ENCODE measurements at places on chromosomes 11 and 22.

GRCh38 chr22:40472051-40472450 is 101.7 kb downstream of the SGSM3 start:
- DNase-seq, result no peak

DNA sequence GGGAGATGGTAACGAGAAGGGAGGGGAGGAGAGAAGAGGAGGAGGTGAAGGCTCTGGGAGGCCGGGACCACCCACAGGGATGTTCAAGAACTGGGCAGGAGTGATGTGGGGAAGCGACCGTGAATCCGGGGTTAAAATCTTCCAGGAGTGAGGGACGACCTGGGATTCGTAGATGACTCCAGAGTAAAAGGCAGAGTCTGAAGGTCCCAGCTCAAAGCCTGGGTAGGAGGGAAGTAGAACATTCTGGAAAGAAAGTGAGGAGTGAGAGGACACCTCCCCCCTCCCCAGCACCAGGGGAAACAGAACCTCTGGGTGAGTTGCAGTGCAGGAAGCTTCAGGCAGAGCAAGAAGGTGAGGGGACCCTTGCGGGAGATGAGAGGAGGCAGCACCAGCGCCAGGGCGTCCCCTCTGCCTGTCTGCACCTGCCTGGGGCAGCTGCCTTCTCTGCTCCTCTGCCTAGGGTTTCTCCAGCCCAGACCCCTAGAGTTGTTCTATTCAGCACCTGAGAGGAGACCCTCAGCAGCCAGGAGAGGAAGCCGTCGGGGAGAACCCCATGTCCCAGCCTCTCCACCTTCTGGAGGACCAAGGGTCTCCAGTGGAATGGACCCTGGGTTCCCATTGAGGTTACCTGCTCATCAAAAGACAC is 49.7 kb downstream of the LINC01488 start:
- DNase-seq, result no peak

DNA sequence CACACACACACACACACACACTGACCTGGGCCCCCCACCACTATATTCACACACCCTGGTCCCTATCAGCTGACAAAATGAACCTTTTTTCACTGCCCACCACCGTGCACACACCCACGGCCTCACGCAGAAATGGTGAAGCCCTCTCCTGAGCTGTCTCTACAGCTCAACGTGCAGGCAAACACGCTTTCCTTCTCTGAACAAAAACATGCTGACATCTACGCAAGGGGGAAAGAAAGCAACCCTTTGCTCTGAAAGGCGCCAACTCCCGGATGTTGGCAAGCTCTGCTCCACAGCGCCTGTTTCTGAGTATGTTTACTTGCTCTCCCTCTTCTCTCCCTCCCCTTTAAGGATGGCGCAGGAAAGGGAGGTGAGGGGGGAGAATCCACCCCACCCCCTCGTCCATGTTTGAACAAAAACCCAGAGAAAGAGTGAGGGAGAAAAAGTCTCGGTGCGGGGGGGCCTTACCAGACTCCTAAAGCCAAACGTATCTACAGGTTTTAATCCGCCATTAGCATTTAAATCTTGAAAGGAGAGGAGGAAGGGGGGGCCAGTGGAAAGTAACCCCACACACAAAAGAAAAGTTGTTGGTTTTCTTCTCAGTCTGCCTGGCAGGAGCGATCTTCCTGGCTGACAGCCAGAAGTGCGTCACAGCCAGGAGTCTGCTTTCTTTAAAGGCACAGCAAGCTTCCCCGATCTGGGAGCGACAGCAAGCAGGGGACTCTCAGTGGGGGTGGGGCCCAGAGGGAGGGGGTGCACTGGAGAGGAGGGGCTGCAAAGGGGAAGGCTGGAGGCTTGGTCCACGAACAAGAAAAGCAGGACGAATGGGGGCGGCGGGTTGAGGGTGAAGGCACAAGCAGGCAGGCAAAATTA is 39.6 kb downstream of the NUMA1 start:
- peak; percentile 83 for DNase-seq

GRCh38 chr22:49628391-49629260 is 199.0 kb downstream of the BRD1 start:
- no peak for DNase-seq

DNA sequence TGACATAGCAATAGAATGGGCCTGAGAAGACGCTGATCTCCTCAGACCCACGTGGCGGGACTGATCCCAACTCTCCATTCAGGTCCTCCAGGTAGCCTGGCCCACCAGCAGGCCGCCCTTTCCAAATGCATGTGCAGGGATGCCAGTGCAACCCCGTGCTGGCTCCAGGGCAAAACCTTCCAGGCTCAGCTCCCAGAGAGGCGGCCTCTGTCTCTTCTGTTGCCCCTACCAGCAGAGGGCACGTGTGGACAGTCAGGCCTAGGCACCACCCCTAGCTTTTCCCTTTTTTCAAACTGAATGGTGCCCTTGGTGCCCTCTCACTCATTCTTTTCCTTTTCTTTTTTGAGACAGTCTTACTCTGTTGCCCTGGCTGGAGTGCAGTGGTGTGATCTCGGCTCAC is 121.7 kb downstream of the OSBP2 start:
- no peak for DNase-seq

DNA sequence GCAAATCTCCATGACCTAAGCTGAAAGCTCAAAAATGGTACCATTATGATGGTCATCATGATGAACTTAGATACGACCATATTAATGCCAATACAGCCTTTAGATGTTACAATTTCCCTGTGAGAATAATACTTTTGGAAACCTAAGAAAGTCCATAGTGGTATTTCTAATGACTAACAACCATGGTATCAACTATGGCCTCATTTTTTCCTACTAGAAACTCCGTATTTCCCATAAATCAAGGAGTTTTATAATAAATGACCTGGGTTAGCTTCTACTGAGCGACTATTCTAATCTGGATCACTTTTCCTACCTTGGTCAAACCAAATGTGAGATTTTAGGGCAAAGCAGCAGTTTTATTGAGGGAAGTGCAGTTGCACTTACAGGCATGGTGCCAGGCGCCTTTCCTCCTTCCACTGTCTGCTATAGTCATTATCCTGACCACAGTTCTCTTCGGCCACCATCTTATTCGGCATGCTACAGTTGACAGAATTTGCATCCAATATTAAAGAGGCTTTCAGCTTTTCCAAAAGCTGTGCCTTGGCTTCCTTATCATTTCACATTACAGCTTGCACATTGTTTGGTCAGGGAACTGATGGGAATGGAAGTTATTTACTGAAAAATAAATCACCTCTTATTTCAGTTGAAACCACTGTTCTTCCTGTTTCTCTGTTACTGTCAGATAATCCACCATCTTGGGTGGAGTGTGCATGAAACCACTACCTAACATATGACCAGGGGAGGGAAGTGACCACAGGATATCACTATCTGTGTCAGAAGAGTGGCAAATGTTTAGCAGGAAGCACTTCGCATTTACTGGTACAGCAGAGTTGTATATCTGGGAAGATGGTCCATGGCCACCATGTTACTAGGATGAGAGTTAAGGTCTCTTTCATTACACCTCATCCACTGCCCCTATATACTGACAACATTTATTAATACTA is 74.5 kb upstream of the PICALM start:
- DNase-seq, result no peak

GRCh38 chr22:26482161-26482560 is 1.4 kb downstream of the HPS4 start:
- no peak for DNase-seq

- DNase-seq, result no peak
Observed at GRCh38 chr11:95766701-95767100, 22.9 kb downstream of the FAM76B start.

- DNase-seq, result no peak
Observed at GRCh38 chr11:116507849-116508695, 264.7 kb downstream of the BUD13 start.

GRCh38 chr11:79956061-79956460 is 515.2 kb upstream of the TENM4 start:
- no peak for DNase-seq

GRCh38 chr11:63592975-63593395 is 21.2 kb downstream of the PLAAT3 start:
- DNase-seq, result no peak

DNA sequence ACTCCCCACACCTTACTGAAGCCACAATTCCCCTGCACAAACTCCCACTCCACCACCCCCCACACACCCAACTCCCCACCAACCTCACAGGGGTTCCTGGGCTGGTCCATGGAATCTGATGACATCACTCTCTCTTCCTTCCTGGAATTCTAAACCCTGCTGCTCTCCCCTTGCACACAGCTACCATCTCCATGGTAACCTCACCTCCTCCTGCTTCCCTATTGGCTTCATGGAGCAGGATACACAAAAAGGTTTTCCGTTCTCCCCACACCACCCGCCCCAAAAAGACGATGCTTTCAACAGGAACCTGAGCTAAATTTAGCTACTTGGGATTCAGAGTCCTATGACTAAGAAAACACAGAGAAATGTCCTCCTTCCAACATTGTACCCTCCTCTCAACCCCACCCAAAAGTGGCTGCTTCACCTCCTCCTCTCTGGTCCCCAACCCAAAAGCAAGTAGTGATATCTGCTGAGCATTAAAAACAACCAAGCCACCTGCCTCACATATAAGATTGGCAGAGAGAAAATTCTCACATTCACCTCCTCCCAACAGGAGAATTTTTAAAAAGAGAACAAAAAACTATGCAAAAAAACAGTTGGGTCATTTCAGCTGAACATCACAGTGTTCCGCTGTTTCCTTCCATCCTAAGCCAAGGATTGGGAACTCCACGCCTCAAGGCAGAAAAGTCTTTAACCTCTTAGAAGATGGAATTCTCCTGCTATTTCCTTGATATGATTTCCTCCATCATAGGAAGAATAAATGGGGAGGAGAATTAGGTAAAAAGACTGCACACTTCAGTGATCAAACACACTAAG is 66.9 kb downstream of the RBFOX2 start:
- DNase-seq, result peak; percentile 23

DNA sequence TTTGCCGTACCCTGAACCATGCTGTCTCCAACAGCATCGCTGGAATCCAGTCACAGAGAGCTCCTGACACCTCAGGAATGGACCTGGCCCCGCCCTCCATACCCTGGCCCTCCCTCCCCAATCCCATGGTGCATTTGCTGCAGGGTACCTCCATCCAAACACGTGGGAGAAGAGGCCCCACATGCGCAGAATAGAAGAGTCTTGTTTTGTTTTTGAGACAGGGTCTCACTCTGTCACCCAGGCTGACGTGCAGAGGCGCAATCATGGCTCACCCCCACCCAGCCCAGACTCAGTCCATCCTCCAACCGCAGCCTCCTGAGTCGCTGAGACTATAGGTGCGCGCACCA is 2.3 kb upstream of the PNPLA2 start:
- no peak for DNase-seq

DNA sequence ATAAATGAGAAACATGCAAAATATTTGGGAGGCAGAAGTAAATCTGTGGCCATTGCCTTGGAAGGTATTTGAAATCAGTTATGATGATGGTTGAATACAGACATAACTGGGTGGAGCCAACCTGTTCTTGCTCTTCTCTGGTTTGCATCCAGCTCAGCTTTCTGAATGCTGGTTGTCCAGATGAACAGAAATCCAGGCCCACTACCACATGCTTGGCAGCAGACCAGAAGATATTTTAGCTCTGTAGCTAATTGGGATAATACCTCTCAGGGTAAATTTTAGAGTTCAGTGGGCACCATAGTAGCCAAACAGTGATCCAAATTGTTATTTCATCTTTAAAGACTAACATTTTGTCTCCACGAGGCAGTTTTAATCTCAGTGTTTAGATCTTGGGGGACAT is 308.3 kb downstream of the RAB38 start:
- no peak for DNase-seq

DNA sequence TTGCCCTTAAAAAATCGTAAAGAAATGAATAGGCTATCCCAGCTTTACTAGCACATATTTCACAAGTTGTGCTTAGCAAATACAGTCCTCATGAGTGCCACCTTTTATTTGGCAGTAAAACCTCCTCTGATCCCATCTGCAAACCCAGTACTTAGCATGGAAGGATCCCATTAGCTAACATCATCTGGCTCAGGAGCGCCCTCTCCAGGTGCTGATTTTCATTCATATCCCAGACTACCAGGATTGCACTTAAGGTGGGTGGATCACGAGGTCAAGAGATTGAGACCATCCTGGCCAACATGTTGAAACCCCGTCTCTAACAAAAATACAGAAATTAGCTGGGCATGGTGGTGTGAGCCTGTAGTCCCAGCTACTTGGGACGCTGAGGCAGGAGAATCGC is 76.1 kb upstream of the PAX6 start:
- DNase-seq, result no peak

GRCh38 chr22:28955817-28956216 is 72.4 kb downstream of the ZNRF3 start:
- DNase-seq, result no peak

DNA sequence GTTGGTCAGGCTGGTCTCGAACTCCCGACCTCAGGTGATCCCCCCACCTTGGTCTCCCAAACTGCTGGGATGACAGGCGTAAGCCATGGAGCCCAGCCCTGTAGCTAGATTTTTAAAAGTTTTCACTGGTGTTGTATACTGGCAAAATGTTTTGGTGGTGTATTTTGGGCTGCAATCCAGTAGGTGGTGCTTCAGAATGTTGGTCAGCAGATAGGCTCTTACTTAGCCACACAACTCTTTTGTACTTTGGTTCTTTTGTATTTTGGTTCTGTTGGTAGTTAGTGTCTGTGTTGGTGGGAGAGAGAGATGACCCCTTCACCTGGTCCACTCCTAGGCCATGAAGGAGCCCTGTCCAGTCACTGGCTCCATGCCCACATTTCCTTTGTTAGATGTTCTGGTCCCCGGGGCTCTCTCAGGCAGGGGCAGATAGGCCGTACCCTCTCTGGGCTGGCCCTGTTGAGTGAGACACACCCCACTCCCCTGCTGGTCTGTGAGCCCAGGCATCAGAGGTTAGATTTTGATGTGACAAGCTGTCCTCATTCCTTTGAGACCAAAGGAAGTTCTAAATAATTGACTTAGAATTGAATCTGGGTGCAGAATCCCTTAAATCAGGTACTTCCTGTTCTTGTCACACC is 123.8 kb downstream of the DDX10 start:
- DNase-seq, result no peak

DNA sequence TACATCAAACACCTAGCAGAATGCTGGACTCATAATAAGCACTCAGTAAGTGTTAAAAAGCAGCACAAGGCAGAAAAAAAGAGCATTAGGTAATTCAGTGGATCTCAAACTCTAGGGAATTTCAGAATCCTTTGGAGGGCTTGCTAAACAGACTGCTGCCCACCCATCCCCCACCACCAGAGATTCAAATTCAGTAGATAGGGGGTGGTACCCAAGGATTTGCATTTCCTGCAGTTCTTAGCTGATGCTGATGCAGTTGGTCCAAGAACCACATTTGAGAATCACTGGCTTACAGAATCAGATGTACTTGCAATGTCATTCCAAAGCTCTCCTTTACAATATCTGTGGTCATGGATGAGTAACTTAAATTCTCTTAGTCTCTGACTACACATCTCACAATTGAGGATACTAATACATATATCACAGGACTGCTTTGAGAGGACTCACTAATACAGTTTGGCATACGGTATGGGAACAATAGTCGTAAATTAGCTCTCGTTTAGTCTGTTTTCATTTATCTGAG is 664.5 kb downstream of the KCNA4 start:
- DNase-seq, result no peak

DNA sequence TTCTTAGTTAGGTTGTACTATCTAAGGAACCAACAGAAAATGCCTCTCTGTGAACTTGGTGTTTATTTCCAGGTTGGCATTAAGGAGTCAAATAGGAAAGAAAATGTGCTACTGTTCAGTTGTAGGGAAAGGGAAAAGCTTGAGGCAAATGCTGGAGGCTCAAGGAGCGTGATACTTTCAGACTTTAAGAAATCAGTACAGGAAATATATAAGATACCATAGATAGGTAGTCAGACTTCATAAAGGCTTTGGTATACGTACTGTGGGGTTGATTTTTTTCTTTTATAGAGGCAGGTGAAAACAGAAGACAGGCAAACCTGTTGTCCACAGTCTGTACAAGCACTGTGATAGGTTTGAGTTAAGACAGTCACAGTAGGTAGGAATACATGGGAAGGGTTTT is 30.8 kb downstream of the EP300 start:
- DNase-seq, result no peak

All from retinal pigment epithelial cell (primary cell).